ENCODE measurements at places on chromosomes 3 and 15. TPM values are rescaled to one million over a fixed set of nuclear protein-coding genes. Genes with fewer than 3 reads are reported as not detected.

DNA sequence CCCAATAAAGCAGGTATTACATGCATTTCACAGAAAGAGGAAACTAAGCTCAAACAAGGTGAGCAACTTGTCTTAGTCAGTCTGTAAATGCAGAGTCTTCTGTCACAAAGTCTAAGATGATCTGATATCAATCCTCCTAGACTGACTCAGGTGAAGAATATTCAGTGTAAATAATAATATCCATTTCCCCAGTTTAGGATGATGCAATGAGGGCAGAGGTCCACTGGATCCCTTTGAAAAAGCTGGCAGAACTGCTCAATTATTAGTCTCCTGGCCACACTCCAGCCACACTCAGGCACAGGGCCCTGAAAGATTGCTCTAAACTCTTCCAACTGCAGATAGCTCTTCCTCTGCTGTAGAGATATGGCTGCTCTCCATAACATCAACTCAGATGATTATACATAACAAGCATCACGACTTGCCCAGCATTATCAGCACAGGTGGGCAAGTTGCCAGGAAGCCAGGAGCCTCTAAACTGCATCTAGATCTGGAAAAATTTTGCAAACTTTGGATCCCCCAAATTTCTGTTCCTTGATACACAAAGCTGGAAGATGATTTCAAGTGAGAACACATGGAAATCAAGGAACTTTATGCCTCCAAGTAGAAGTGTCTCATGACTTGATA, 129.8 kb upstream of the CPNE4 start:
- no peak for DNase-seq

- DNase-seq = peak; percentile 85
Observed at GRCh38 chr15:70512772-70513362, 250.5 kb downstream of the UACA start.

- no peak for DNase-seq
Observed at GRCh38 chr3:53161450-53161819, 426 bp downstream of the PRKCD start.

GRCh38 chr15:96735632-96736240, 405.2 kb downstream of the NR2F2 start:
- no peak for DNase-seq

DNA sequence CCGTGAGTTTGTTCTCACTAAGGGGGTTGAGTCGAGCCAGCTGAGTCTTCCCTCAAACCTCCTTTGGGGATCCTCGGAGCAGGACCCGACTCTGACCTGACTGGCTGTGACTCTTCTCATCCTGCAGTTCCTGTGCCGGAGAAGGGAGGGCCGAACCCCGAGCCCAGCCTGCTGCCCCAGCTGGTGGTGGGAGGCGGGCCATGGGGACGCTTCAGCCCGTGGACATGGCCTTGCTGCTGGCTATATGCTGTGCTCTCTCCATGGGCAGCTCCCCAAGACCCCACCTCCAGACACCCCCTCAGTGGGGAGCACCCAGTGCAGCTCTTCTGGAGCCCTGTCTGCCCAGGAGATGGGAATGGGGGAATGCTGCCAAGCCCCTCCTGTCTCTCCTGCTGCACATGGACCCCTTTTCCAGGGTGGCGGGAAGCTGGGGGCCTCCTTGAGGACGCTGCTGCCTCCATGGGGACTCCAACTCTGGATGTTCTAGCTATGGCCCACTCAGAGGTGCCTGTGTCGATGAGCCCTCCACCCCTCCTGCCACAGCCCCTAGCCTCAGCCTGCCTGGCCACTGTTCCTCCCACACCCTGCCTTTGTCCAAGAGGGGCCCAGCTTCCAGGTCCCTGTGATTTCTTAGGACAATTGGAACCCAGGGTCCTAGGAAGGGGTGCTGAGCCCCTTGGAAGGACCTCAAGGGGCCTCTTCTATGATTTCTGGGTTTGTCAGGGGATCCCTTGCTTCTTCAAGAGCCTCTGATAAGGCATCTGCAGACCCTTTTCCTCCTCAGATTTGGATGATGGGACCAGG, 12.8 kb downstream of the C15orf39 start:
- no peak for DNase-seq

- peak; percentile 19 for DNase-seq
Observed at GRCh38 chr3:131142580-131142979, 115.9 kb downstream of the NEK11 start.

GRCh38 chr3:33131331-33132018, 17.7 kb downstream of the CRTAP start:
- peak; percentile 74 for DNase-seq

- no peak for DNase-seq
Observed at GRCh38 chr3:123036352-123037014, 8.9 kb upstream of the SEMA5B start.

DNA sequence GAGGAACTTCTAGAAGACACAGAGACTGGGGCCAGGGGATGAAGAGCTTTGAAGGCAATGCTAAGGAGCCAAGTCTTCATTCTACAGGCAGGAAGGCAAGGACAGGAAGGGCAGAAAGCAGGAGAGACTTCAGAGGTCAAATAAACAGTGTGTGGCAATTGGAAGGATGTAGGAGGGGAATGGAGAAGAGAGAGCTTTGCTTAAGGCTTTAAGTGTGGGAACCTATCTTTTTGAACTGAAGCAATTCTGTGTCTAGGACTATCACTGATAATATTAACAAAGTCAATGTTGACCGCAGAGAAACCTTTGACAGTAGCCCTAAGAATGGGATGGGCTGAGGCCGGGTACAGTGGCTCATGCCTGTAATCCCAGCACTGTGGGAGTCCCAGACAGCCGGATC, 325.0 kb downstream of the FOXP1 start:
- no peak for DNase-seq

GRCh38 chr3:155631323-155632019, 113.4 kb downstream of the PLCH1 start:
- DNase-seq = no peak

- DNase-seq = no peak
Observed at GRCh38 chr3:127222664-127223063, 29.7 kb downstream of the PRR23E start.

DNA sequence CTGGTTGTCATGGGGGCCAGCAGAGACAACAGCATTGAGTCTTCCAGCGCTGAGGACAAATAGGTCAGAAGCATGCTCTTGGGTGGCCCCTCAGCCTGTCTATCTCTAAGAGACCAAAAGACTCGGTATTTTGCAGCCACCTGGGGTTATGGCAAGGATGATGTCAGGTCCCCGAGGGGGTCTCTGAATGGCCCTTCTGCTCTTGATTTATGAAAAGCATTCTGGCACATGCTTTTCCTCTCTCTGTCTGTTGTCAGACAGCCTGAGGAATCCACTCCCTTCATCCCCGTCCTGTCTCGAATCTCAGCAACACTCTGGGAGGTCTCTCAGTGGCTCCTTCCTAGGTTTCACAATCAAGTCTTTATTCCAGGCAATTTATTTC, 156.6 kb upstream of the RGMA start:
- DNase-seq = no peak

DNA sequence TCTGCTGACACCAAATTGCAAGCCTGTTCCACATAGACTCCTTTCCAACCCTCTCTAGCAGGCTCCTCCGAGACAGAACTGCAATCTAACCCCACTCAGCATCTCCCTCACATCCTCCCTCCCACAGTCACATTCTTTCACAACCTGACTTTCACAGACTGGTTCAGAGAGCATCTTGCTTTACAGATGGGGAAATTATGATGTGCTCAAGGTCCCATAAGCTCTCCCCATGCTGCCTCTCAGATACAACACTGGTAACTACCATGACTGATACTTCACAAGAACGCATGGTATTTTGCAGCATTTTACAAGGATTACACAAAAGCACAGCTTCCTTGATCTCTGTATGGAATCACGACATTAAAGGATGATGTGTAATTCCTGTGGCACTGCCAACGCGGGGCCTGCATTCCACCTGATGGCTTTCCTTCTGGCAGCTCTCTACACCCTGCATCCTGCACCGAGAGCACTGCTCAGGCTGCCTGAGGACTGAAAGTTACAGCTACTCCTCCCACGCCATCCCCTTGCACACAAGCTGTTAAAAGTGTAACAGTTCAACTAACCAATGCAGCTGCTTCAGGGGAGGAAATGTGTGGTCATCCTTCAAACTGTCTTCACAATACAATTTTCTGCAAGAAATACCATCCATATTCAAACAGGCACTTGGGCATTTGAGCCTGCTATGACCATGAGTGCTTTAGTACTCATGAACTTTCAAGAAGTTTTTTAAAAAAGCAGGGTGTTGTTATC, 27.6 kb downstream of the TBC1D2B start:
- no peak for DNase-seq

- DNase-seq = no peak
Observed at GRCh38 chr3:47912006-47912504, 104.2 kb downstream of the MAP4 start.

- peak; percentile 36 for DNase-seq
Observed at GRCh38 chr3:64097920-64098319, 74.6 kb upstream of the PSMD6 start.

GRCh38 chr15:96171853-96172296, 158.6 kb upstream of the NR2F2 start:
- DNase-seq = no peak

- DNase-seq = no peak
Observed at GRCh38 chr15:40445421-40445922, 4.7 kb downstream of the BAHD1 start.

GRCh38 chr3:41579861-41580260, 380.6 kb downstream of the CTNNB1 start:
- DNase-seq = no peak

- peak; percentile 94 for DNase-seq
Observed at GRCh38 chr15:92600856-92601255, 54.7 kb downstream of the FAM174B start.

GRCh38 chr3:106229495-106230278, 360.9 kb upstream of the CBLB start:
- DNase-seq = no peak

- DNase-seq = no peak
Observed at GRCh38 chr15:67550522-67550921, 8.0 kb downstream of the MAP2K5 start.

DNA sequence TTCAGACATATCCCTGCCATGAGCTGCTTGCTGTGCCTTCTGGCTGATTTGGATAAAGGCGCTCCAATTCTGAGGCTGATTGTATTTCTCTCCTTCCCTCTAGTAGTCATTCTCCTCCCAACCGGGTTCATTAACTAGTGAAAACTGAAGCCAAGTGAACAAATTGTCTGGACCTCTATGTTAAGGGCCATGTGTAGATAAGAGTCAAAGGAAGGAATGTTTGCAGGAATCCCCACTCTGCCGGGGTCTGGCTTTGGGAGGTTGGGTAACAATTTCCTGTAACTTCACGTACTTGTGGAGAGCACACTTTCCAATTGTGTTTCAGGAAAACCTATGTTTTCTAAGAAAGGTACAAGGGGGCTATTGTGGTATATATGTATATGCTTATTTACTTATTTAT, 38.2 kb upstream of the SUCLG2 start:
- DNase-seq = no peak

GRCh38 chr3:113055201-113055600, 64.4 kb downstream of the GTPBP8 start:
- DNase-seq = no peak

The RTP3 gene
- total RNA-seq = not detected

The SAXO2 gene
- 0.43 TPM for total RNA-seq

The CASR gene
- total RNA-seq = not detected

The SHC4 gene
- 21.3 TPM for total RNA-seq

The SCN11A gene
- total RNA-seq = not detected

The ESYT3 gene
- total RNA-seq = 0.05 TPM

The SLC25A20 gene
- total RNA-seq = 21.4 TPM

The MORC1 gene
- not detected for total RNA-seq

Measured in SK-MEL-5 (cell line).